ENCODE measurements at places on chromosomes 12 and 14.

DNA sequence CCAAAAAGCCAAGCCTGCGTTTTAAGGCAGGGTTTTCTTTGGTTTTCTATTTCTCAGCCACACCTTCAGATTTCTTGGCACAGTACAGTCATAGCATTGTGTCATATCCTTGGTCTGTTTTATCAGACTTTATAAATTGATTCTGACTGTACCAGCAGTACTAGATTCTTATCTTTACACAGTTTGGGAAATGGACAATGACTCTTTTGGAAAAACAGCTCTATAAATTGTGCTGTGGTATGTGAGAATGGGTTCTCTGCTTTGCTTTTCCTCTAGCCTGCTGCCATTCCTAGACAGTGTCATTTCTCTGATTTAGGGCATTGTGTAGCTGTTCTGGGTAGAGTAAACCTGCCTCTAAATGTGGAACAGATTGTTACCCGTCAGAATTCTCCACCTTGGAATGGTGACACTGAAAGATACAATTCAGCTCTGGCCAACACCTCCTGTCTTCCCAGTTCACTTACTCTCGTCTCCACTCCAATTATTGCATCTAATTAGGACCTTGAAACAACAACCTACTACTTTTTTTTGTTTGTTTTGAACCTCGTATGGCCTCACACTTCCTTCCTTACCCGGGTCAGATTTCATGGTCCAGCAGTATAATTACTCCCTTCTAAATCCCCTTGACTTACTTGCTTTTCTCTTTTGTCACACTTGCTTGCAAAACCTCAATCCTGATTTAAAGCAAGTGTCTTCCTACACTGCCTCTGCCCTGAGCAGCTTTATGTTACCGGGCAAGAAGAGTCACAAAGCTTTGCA, 226.3 kb downstream of the ERC1 start:
- no peak for DNase-seq

DNA sequence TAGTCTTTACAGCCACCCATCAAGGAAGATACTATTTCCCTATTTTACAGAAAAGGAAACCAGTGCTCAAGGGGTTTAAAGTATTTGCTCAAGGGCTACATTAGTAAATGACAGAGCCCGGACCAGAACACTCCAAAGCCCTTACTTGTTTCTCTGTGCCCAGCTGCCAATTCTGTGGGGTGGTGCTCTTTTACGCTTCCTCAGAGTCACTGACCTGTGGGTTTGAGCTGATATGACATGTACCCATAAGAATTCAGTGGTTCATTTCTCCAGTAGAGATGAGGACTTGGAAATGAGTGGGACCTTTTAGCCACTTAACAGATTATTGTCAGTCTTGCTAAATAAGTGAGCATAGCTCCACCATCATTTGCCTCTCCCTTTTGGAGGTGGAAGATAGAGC, 37.4 kb upstream of the NKX2-8 start:
- DNase-seq = no peak

DNA sequence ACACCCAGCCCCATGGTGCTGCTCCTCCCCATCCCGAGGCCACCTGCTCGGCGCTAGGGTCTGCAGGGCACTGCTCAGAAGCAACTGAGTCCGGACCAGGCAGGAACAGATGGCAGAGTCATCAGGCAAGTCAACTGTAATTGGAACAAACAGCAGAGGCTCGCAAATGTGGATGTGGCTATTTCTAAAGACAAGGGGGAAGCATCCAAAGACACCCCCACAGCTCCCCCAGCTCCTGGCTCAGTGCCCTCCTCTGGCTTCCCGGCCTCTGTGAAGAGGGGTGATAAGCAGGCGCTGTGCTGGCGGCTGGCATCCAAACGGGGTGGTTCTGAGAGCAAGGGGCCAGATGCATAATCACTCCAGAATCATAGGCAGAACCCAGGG, 125.6 kb downstream of the PIWIL1 start:
- DNase-seq = no peak

- peak; percentile 83 for DNase-seq
Observed at GRCh38 chr12:46831335-46832129, 5.7 kb upstream of the SLC38A4 start.

- no peak for DNase-seq
Observed at GRCh38 chr12:63098851-63099250, 52.1 kb downstream of the AVPR1A start.

GRCh38 chr12:50362671-50363070, 33.7 kb downstream of the FAM186A start:
- no peak for DNase-seq

DNA sequence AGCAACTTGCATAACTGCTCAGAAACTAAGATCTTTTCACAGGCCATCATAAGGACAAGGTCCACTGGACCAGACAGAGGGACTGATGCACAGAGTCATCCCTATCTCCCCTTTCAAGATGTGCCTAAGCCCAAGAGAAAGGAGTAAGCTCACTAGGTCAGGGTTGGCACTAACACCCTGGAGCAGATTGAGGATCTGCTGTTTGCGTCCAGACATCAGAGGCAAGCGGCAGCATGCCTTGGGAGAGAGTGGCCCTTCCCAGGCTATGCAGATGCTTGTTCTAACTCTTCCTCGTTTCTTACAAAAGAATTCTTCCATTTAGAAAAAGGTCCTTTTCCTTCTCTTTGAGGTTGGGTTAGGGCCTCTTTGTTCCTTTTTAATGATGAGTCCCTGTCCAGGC, 187.2 kb downstream of the KCNA5 start:
- no peak for DNase-seq

GRCh38 chr14:90319634-90320541, 11.9 kb downstream of the NRDE2 start:
- DNase-seq = no peak

DNA sequence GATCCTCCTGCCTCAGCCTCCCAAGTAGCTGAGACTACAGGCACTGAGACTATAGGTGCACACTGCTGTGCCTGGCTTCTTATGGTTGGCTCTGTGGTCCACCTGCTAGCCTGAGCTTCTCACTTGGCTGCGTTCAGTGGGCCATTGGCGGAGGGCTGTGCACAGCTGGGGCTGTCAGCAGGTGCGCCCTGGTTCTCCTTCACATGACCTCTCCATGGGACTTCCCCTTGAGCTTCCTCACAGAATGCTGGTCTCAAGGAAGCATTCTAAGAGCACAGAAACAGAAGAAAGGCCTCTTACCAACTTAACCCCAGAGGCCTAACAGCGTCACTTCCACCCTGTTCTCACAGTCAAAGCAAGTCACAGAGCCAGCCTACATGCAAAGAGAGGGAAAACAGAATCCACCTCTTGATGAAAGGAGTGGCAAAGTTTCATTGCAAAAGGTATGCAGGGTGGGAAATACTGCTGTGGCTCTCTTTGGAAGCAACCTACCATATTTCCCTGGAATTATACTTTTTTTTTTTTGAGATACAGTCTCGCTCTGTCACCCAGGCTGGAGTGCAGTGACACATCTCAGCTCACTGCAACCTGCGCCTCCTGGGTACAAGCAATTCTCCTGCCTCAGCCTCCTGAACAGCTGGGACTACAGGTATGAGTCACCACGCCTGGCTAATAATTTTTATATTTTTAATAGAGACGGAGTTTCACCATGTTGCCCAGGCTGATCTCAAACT, 9.3 kb downstream of the RILPL2 start:
- no peak for DNase-seq

GRCh38 chr12:1740161-1740948, 49.5 kb downstream of the ADIPOR2 start:
- DNase-seq = no peak

GRCh38 chr14:64998455-64998931, 11.8 kb downstream of the FNTB start:
- no peak for DNase-seq

GRCh38 chr12:65728848-65729793, 95.2 kb upstream of the HMGA2 start:
- no peak for DNase-seq

GRCh38 chr12:10358131-10358530, 31.7 kb downstream of the KLRK1 start:
- DNase-seq = no peak

DNA sequence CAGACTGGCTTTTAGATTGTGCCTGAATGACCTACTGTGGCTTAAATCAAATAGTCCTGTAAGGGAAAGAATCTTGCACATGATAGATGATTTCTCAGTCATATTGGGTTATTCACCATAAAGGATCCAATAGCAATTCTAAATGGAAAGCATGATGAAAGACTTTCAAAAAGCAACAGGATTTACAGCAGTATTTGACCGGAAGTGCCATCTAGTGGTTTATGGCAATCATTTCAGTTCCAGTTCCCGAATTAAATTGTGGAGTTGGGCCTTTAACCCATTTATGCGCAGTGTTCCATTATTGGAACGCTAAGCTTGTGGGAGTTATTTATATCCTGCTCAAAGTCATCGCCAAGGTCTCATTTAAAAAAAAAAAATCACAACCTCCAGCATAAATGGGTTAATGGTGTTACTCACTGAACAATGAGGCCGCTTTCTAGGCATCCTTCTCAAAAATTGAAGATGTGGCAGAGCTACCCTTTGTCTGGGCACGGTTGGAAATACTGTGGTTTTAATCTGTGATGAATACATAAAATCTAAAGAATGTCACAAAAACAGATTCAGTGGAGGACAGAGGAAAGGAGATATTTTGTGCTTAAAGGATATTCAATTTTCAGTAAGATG, 60.8 kb upstream of the REP15 start:
- DNase-seq = no peak

- DNase-seq = no peak
Observed at GRCh38 chr12:38788106-38788505, 117.3 kb downstream of the CPNE8 start.

DNA sequence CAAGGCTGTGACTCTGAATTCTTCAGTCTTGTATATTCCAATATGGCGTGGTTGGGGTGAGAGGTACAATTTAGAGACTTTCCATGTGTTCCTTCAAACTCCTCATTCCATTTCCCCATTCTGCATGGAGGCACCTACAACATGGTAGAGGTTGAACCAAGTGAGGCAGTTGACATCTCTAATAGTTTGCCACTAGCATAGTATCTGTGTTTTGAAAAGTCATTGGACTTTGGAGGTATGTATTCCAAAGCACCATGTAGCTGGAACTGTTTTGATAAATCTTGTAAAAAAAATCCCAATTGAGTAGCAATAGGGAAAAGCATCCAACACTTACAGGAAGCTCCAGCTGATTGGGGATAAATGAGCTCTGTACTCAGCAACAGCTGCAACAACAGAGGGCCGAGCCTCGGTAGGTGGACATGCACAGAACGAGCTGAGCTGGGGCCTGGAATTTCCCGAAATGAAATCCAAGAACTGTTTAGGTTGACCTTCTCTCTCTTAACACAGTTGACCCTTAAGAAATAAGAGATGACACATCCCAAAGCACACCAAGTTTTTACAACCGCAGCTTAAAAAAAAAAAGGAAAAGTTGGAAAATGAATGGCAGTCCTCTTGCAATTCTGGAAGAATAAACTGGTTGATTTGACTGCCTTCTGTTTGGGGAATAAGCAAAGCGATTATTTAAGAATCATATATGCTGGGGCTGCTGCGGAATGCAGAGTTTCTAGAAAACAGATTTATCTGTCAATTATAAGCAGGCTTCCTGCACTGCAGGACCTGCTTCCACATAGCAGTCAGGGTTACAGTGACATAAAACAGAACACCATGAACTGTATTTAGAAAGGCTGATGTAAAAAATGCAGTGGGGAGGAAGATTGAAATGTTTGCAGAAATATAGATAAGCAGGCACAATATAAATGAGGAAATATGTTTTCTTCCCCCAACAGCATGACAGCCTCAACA, 194.6 kb upstream of the KRR1 start:
- DNase-seq = peak; percentile 64

DNA sequence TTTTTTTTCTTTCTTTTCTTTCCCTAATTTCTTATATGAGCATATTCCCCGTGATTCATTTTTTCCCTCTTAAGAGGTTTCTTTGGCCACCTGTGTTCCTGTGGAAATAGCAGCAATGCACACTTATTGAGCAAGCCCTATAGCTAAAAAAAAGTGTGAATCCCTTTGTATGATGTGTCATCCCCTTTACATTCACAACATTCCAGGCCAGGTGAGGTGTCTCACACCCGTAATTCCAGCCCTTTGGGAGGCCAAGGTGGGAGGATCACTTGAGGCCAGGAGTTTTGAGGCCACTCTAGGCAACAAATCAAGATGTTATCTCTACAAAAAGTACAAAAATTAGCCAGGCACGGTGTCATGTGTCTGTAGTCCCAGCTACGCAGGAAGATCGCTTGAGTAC, 700.4 kb upstream of the TBX3 start:
- no peak for DNase-seq

GRCh38 chr14:100616854-100617409, 29.7 kb upstream of the BEGAIN start:
- no peak for DNase-seq

DNA sequence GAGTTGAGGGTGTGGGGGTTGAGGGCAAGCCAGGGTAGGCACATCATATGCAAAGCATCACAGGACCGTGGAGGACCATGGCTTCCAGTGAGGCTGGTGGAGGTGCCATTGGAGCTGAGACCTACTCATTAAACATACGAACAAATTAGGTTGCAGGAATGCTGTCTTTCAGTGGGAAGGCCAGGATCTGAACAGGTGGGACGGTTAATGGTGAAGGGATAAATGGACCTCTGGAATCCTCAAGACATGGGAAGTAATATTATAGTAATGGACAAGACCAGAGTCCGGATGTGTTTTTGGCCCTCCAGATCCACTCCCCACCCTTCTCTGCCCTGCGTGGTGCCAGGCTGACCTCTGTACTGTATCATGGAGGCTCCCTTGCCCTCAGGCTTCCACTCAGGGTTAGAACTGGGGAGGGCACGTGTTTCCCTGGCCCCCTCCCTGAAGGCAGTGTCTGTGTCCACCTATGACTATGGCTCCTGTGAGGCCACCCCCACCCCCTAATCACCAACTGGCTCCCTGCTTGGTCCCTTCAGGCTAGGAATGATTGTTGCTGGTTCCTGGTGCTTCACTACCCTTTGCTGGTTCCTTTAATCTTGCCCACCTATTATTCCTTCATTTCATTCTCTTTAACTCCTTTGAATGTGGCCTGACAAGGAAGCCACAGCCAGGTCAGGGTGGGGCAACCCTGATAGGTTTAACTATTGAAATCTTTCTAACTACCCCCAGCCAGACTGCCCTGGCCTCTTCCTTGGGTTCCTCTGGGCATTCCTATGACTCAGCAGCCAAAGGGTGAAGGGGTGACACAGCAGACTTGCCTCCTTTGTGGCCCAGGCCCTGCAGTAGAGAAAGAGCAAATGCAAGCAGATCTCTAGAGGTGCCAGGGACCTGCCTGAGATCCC, 10.7 kb downstream of the DHRS2 start:
- no peak for DNase-seq

Measured in heart left ventricle (tissue), 16 donors.